ENCODE measurements at places on chromosomes 1 and 21. TPM values are rescaled to one million over a fixed set of nuclear protein-coding genes. Genes with fewer than 3 reads are reported as not detected.

- no peak for DNase-seq
Measured at GRCh38 chr1:29687601-29688244, 451.4 kb downstream of the PTPRU start.

DNA sequence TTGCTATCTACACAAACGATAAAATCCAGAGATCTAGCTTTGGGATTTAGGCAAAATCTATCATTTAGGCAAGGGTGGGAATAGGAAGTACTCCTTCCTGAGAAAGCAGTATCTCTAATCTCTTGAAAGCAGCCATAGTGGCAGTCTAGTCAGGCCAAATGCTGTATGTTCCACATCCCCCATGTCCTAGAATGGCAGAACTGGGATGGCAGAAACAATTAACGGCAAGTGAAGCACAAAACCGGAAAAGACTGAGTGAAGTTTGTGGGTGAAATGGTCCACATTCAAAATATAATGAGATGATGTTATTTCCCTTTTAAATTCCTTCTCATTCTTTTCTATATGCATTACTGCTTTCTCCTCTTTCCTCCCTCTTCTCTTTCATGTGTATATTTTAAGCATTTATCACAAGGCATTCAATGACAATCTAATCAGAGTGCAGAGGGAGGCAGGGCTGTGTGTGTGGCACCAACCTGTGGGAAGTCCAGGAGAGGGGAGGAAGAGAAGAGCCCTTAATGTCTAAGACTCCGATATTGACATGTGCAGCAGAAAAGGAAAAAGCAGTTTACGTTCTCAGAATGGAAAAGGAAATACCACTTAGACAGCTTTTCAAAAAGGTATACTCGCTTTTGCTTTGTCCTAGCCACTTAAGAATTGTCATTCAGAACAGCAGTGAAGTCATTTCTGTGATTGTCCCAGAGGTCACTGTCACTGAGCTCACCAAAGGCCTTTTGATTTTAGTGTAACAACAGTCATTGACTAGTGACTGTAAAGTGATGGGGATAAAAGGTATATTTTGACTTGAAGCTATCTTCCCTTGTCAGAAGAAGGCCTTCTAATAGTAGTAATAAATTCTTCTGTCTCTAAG is 42.3 kb upstream of the TADA1 start:
- DNase-seq: no peak

DNA sequence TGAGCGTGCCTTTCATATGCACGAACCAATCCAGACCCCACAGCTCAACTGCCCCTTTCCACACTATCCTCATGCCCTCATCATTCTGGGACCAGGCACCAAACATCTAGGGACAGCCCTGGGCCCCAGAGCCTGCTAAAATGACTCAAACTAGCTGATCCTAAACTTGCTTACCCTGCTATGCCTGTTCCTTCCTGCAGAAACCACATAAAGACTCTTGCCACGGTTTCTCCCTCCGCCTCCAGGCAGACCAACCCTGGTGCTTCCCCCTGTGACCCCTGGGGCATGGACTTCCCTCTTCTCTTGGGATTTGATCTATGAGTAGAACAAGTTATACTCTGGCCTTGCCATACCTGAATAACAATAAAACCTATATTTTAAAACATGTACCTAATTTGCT is 138.0 kb upstream of the CD34 start:
- DNase-seq: no peak

DNA sequence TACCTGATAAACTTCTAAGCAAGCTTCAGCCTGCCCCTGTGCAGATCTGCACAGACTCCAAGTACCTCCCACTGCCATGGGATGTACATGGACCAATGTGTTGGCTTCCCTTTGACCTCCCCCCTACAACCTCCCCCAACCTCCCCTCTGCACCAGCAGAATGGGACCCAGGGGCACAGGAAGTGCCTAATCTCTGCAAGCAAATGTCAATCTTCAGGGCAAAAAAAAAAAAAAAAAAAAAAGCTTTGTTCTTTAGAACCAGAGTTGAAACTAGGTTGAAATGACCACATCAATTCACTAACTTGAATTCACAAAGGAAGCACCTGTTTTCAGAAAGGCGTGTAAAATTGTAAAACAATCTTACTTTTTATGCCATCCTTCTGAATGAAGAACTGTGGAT is 53.9 kb upstream of the TIAM1 start:
- DNase-seq: no peak

GRCh38 chr1:153745417-153745816 is 17.6 kb downstream of the INTS3 start:
- DNase-seq: no peak

LENEP gene
- total RNA-seq: not detected
